ENCODE measurements at places on chromosomes 6 and 20.

DNA sequence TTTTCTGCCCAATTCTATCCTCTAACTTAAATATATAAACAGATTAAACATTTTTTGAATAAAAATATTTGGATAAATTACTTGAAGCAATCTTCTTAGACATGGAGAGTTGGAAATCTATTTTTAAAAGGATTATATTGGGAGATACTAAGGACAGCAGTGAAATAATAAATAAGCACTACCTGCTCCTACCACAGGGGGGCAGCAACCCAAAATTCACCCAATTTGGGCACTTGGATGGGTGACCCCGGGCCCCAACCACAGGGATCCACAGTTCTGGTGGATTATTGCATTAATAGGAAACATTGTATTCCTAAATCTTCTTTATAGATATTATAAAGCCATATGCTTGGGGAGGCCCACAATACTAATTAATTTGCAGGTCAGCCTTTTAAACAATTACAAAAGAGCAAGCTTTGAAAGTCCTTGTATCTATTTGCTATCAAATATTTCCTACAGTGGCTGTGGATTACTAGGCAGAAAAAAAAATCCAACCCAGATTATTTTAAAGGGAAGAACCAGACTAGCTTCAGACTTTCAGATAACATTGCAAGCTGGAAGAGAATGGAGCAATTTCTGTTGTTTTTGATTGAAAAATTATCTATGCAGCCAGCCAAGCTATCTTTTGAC is 66.4 kb upstream of the PDE10A start:
- DNase-seq: no peak

GRCh38 chr20:61846074-61846473 is 219.6 kb downstream of the TAF4 start:
- no peak for DNase-seq

DNA sequence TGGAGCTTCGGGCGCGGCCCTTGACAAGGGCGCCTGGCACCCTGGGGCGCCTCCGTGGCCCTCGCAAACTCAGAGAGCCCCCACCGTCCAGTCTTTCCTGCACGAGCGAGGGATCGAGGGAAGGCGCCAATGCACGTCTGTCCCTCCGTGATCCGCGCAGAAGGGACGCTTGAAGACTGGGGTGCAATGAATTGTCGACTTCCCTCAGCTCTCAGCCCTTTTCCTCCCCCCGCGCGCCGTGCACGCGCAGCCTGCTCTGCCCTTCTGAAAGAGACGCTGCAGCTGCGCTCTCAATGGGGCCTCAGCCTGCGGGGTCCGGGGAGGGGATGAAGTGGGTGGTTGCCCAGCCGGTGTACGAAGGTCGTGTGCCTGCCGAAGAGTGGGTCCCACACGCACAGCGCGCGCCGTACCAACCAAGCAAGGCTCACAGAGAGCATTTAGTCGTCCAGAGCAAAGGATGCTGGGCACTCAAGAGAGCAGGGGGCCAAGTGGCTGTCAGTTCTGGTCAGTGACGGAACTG is 5.5 kb upstream of the SOX4 start:
- DNase-seq: peak; percentile 36

- DNase-seq: no peak
Measured at GRCh38 chr20:17732907-17733521, 33.2 kb downstream of the BANF2 start.

- DNase-seq: peak; percentile 24
Measured at GRCh38 chr20:2652724-2653555, 508 bp downstream of the NOP56 start.

DNA sequence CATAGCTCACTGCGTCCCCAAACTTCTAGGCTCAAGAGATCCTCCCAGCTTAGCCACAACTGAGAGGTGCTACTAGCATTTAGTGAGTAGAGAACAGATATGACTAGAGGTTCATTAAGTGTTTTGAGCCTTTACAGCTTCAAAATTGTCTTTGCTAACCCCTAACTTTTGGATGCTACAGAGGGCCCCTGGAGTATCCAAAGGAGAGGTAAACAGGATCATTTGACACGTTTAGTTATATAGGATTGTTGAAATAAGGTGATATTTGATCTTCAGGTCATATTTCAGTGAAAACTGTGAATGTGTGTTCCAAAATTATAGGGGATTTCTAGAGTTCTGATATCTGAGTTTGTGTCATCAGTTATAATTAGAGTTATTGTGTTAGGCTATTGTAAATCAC is 19.2 kb upstream of the HFE start:
- DNase-seq: no peak

GRCh38 chr6:43078691-43079090 is 2.6 kb downstream of the PTK7 start:
- DNase-seq: no peak

- DNase-seq: no peak
Measured at GRCh38 chr6:139153855-139154254, 19.0 kb downstream of the HECA start.

- DNase-seq: no peak
Measured at GRCh38 chr6:82415820-82416219, 52.2 kb downstream of the TPBG start.

DNA sequence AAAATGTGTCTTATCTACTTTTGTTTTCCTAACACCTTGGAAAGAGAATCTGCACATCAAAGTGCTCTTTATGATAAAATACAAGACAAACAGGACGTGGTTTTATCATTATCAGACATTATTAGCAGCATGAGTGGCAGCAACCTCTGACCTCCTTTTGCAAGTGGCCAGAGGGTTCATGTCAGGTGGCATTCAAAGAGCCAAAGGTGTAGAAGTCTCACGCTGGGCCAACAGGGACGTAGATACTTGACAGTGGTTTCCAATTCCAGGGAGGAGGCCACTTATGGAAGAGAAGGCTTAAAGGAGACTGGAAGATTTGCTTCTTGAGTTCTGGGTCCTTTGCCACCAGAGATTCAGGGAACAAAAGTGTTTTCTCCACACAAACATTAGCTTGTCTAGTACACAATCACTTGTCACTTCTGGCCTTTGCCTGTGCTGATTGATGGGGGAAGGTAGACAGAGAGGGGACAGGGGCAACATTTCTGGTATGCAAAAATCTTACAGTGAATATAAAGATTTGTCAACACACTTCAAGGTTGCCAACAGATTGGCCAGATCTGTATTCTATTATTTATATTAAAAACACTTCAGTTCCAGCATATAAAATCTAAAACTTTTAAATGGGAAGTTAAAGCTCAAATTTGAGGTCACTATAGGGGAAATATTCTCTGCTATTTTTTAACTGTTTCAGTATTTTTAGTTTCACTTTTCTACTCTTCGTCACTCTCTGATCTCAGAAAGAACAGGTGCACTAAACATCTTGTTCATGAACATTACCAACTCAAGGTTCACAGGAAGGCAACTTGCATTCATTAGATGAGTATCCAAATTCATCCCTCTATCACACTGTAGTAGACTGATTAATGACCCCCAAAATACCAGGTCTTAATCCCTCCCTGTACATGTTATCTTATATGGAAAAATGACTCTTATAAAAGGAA is 52.1 kb upstream of the FBXO30 start:
- DNase-seq: no peak

- DNase-seq: no peak
Measured at GRCh38 chr20:62924442-62925075, 1.7 kb downstream of the DIDO1 start.

GRCh38 chr6:44800784-44801592 is 413.5 kb downstream of the CDC5L start:
- DNase-seq: no peak

- DNase-seq: no peak
Measured at GRCh38 chr6:106586815-106587415, 42.4 kb downstream of the RTN4IP1 start.

- no peak for DNase-seq
Measured at GRCh38 chr20:42350521-42350920, 732.3 kb upstream of the CHD6 start.

GRCh38 chr20:53679597-53680309 is 86.1 kb upstream of the ZNF217 start:
- no peak for DNase-seq

- no peak for DNase-seq
Measured at GRCh38 chr20:60255415-60255814, 297.2 kb downstream of the CDH26 start.

DNA sequence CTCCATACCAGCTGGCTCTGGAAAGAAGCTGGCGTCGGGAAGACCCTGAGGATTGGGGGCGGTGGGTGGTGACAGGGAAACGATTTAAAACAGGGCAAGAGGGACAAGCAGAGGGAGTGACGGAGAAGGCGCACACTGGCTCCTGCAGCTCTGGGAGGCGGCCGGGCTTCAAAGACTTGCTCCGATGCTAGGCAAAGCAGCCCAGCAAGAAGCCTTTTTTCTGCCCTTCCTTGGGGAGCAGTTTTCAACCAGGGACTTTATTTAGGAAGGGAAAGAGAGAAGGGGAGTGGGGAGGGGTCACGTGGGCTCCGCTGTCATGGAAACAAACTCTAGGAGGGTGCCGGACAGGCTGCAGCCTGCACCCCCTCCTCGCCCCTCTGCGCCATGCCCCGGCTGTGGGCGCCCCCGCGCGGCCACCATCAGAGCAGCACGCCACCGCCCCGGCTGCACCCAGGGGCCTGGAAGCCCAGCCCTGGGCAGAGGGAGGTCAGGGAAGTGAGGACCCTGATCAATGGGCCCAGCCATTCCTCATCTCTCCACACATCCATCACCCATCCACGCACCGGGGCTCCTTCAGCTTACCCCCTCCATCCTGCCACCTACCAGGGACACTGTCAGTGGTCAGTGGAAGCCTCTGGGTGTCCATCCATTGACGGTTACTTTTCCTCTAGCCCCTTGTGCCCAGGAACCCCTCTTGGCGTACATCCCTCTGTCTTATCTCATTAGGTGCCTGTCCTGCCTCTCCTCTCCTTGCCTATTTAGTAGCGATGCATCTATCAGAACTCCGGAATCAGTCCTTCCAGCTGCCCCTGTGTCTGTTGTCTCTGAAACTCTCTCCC is 66.6 kb upstream of the CCDC167 start:
- no peak for DNase-seq

DNA sequence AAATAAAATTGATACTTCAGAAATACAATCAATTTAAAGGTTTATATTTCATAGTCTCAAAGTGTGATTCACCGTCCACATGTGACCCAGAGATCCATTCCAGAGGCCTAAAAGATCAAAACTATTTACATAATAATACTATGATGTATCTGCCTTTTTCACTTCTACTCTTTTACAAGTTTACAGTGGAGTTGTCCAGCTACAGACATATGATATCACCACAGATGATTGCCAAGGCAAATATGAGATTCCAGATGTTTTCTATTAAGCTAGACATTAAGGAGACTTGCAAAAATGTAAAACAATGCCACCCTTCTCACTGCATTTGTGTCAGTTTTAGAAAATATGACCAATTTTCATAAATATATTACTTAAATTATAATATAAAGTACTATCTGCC is 443.7 kb downstream of the GJA1 start:
- DNase-seq: no peak

- no peak for DNase-seq
Measured at GRCh38 chr20:46541229-46541935, 9.1 kb downstream of the OCSTAMP start.

GRCh38 chr20:50335105-50335504 is 144.5 kb downstream of the CEBPB start:
- DNase-seq: no peak

- no peak for DNase-seq
Measured at GRCh38 chr6:22682979-22683378, 113.6 kb downstream of the HDGFL1 start.

GRCh38 chr6:154593122-154593521 is 82.6 kb upstream of the CNKSR3 start:
- DNase-seq: no peak

- DNase-seq: no peak
Measured at GRCh38 chr6:168138436-168138835, 59.4 kb upstream of the FRMD1 start.

- DNase-seq: no peak
Measured at GRCh38 chr6:166910601-166911000, 45.7 kb downstream of the RNASET2 start.

GRCh38 chr6:136628996-136629395 is 78.8 kb upstream of the MAP7 start:
- no peak for DNase-seq

DNA sequence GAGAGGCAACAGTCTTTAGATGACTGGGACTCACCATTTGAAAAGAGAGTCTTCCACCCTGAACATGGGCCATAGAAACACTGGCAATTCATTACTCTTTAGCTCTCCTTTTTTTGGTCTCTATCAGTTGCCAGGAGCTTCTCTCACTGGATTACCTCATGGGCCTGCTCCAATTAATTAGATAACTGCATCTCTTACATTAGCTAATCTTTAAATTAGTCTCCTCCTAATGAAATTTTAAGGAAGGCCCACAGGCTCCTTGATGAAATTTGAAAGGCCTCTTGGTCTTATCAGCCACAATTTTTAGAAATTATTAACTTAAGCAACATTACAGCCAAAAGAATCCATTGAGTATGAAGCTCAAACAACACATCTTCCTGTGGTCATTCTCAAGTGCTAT is 184.4 kb downstream of the UNC5CL start:
- DNase-seq: no peak

DNA sequence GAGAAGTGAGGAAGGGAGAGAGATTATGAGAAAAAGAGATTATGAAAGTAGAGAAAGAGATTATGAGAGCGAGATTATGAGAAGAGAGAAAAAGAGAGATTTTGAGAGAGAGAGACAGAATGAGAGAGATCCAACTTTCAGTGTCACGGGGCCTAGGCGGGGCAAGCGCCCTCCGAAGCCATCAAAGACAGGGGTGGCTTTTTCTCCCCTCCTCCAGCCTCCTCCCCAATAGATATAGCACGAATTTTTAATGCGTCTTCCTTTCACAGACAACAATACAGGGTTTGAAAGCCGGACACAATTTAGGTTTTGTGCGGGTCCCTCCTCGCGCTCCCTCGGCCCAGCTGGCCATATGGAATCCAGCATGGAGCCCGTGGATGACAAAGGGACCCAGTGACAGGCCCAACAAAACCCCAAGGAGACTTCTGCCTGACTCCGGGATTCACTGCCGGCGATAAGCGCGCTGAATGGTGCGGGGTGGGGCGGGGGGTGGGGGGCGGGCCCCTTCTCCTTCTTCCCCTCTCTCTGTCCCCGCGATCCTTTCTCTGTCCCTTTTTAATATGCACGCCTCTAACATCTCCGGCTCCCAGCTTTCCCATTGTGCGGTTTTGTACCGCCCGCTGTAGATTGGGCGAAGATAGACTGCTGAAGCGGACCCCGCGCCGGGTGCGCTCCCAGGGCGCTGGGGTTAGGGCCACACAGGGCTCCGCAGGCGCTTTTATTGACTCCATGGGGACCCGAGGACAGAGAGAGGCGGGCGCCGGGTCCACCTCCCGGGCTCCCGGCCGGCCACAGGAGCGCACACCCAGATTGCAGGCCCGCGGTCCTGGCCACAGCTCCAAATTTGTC is 5.4 kb downstream of the NKX2-2 start:
- peak; percentile 80 for DNase-seq

Measured in amygdala (tissue), 56 donors.